HTR-8/SVneo (cell line): ENCODE measurements at places on chromosomes 4 and X.

DNA sequence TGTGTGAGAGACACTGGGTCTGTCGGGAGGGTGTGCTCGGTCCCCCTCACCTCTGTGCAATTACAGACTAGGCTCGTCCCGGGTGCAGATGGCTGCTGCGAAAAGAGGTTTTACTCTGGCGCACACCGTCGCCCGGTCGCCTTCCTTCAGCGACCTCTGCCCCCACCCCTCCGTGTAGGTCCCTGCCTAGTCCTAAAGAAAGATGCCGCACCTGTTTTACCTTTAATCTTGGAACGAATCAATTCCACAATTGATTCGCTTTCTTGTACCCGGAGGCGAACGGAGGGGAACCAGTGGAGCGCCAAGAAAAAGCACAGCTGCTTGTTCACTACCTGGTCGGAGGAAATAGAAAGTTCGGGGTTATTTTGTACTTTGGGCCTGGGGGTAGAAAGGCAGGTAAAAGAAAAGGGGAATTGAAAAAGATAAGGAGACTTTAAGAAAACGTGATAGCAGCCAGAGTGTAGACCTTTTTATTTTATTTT is 1.2 kb downstream of the NPNT start:
- no peak for DNase-seq

GRCh38 chr4:101264512-101264911 is 82.8 kb downstream of the PPP3CA start:
- DNase-seq: no peak

DNA sequence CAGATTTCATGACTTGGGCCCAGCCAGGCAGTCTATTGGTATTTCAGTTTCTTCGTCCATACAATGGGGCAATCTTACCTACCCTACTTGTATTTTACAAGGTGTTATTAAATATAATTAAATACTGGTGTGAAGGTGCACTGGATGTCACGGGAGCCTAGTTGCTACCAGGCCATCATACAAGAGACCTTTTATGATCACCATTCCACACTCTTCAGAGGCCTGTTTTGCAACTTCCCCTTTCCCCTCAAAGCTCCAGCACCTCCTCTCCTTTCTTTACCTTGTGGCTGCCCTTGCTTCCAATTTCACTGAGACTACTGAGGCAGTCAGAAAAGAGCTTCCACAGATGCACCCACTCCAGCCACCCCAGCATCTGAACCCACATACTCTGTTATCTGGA is 93.8 kb upstream of the HELT start:
- no peak for DNase-seq

- DNase-seq: no peak
Observed at GRCh38 chrX:19564606-19565005, 49.3 kb upstream of the MAP3K15 start.

- no peak for DNase-seq
Observed at GRCh38 chr4:7361280-7361895, 73.3 kb downstream of the PSAPL1 start.

GRCh38 chr4:76689145-76689817 is 208.7 kb downstream of the SOWAHB start:
- peak; percentile 19 for DNase-seq

DNA sequence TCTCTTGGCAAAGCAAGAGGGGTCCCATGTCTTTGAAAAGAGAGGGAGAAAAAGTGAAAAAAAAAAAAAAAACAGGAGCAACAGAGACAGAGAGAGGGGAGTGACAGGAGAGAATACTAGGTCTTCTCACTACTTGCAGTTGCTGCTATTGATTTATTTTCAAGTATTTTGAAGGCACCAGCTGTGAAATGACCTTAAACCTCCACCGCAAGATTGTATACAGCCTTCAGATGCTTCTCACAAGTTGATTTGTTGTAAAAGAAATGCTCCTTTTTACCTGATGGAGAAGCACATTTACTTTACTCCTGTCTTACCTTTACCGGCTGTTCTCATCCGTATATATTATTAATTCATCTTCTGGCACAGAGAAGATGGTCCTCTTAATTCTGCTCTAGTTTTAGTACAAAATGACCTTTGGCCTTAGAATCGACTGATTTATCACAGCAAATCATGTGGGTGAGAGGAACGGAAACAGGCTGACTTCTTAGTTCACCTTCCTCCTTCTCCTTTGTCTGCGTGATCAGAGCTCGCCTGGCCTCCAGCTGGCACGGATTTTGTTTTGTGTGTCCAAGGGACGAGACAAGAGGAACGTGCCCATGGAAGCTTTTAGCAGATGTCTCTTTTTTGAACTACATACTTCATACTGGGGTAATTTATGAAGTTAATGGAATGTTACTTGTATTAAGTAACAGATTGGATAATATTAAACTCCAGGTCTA is 82.4 kb upstream of the PACRGL start:
- no peak for DNase-seq

- DNase-seq: peak; percentile 6
Observed at GRCh38 chrX:29318012-29318411, 730.8 kb downstream of the IL1RAPL1 start.

- DNase-seq: no peak
Observed at GRCh38 chr4:15658136-15658770, 3.1 kb upstream of the FBXL5 start.

DNA sequence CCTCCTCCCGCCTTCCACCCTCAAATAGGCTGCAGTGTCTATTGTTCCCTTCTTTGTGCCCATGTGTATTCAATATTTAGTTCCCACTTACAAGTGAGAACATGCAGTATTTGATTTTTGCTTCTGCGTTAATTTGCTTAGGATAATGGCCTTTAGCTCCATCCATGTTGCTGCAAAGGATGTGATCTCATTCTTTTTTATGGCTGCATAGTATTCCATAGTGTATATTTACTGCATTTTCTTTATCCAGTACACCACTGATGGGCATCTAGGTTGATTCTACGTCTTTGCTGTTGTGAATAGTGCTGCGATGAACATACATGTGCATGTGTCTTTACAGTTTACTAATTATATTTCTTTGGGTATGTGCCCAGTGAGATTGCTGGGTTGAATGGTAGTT is 51.6 kb upstream of the TMPRSS11B start:
- no peak for DNase-seq

- DNase-seq: no peak
Observed at GRCh38 chrX:37757082-37757481, 22.8 kb upstream of the CYBB start.

GRCh38 chr4:40594261-40595178 is 35.1 kb downstream of the RBM47 start:
- DNase-seq: peak; percentile 33

- DNase-seq: no peak
Observed at GRCh38 chr4:123352240-123352945, 44.2 kb upstream of the SPRY1 start.

DNA sequence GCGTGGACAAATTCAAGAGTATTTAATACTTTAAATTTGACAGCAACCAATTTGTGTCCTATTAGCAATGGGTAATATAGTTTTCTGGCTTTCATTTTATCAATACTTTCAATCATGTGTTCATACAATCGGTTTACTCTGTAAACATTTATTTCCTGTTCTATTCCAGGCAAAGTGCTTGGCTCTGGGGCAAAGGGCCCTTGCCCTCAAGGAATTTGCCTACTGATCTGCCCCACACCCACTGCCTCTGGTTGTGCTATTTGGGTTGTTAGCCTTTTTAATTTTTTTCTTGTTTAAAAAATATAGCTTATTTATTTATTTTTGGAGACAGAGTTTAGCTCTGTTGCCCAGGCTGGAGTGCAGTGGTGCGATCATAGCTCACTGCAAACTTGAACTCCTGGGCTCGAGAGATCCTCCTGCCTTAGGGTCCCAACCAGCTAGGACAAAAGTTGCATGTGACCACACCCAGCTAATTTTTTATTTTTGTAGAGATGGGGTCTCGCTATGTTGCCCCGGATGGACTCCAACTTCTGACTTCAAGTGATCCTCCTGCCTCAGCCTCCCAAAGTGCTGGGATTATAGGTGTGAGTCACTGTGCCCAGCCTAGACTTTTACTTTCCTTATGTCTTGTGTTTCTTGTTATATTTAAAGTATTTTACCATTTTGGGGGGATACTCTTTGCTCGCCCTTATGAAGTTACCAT is 30.7 kb upstream of the CBR4 start:
- DNase-seq: no peak

DNA sequence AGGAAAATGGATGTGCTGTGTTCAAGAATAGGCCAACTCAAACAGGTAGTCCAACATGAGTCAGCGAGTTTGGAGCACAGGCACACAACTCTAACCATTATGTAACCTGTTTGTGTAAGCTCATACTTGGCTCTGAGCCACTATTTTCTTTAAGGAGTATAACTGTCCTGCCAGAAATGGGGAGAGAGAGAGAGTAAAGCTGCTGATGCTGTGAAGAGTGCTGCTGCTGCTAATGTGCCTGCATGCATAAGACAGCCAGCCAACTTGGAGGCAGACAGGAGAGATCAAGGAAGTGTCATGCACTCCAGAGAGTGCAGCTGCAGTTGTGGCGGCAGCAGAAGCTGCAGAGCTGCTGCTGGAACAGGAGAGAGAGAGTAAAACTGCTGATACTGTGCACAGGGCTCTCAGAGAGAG is 11.7 kb upstream of the STATH start:
- no peak for DNase-seq

DNA sequence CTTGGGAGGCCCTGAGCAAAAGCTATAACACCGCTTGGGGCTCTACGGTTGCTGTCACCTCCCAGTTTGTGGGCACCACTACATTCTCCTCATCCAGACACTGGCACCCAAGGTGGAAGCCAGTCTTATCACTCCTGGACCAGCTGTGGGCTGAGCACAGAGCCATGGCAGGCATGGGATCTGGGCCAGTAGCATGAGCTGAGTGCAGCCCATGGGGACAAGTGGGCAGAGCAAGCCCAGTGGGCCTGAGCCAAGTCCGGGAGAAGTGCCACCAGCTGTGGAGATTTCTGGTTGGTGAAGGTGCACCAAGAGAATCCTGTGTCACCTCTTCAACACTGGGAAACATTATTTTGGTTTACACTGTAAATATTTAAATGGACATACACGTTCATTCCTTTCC is 1013.0 kb downstream of the TECRL start:
- DNase-seq: no peak

DNA sequence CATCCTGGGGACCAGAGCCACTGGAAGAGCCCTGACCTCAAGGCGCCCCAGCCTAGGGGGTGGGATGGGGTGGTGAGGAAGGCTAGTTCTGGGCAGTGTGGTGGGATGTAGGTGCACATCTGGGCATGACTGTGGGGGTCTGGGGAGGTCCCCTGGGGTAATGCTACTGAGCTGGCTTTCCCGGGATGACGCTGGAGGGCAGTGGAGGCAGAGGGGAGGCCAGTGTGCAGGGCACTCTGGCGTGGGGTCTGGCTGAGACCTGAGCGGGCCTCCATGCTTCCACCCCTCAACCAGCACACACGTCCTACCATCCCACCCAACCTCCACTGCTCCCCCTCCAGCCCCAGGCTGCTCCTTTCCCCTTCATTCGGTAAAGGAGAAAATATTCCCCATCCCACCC is 4.8 kb upstream of the SH3BP2 start:
- DNase-seq: no peak

- DNase-seq: no peak
Observed at GRCh38 chr4:183362036-183362435, 39.8 kb upstream of the CLDN24 start.

DNA sequence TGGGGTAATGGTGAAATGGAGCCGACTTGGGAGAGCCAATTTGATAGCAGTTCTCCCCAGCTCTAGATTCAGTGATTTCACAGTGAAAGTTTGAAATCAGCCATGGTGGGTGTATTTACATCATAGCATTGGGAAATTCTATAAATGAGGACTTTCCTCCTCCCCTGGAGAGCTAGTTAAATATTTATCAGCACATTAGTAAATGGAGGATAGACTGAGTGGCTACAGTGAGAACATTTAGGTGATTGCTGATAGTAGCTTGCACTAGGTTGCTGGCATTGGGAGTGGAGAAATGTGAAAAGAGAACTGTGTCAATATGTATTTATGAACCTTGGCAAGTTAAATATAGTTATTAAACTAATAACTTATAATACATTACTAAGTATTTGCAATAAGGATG is 347.3 kb downstream of the CCSER1 start:
- DNase-seq: no peak
